ENCODE measurements at places on chromosomes 7 and 10.
A peak's percentile ranks its signal among the peaks of the same experiment; 100 is the strongest.

- no peak for DNase-seq
Observed at GRCh38 chr7:139192014-139192706, 38.9 kb upstream of the UBN2 start.

- DNase-seq = no peak
Observed at GRCh38 chr10:55062349-55062748, 261.3 kb upstream of the PCDH15 start.

- no peak for DNase-seq
Observed at GRCh38 chr7:23212841-23213240, 31.0 kb downstream of the NUP42 start.

DNA sequence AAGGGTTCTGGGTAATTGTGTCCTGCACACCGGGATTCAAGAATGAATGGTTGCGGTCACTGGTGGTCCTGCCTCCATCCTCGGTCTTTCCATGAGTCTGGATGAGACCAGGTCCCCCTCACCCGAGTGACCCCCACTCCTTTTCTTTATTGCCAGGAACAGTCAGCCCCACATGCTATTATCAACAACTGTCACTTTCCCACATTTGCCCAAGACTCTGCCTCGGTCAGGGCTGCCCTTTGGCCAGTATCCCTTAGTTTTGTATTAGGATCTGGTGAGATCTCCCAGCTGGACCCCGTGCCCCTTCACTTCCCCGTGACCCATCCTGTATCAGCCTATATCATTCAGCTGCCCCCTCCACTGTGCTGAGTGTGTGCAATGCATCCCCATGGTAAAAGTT is 288.3 kb downstream of the ADARB2 start:
- no peak for DNase-seq

GRCh38 chr7:2729893-2730716 is 42.1 kb downstream of the AMZ1 start:
- no peak for DNase-seq

- DNase-seq = no peak
Observed at GRCh38 chr10:92328993-92329392, 38.0 kb downstream of the MARCHF5 start.

GRCh38 chr10:84902553-84902952 is 574.2 kb downstream of the CCSER2 start:
- DNase-seq = no peak

DNA sequence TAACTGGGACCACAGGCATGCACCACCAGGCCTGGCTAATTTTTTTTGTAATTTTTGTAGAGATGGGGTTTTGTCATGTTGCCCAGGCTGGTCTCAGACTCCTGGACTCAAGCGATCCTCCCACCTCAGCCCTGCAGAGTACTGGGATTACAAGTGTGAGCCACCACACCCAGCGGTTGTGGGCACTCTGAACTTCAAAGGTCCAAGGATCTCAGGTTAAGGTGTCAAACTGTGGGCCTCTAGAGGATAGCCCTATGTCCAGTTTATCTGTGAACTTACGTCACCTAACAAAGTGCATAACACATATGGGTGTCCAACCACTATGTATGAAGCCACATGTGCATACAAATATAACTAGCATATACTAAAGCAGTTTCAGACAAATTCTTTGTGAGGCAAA is 3.2 kb upstream of the IL2RA start:
- no peak for DNase-seq

GRCh38 chr7:154387252-154387651 is 335.1 kb downstream of the DPP6 start:
- no peak for DNase-seq

GRCh38 chr7:154388412-154388811 is 336.2 kb downstream of the DPP6 start:
- no peak for DNase-seq

DNA sequence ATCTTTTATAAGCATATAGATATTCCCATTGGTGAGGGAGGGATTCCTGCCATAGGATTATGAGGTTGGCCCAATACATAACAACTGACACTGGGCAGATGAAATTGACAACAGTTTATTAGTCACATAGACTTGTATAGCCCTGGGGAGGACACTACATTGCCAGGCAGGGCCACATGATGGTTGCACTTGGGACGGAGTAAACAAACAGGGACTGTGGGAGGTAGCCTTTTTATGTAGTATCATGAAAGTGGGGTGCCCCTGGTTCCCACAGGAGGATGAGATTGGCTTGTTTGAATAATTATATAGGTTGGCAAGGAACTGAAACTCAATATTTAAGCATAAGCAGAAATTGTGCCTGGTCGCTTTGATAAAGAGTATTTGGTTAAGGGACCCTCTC is 23.5 kb downstream of the TRIM24 start:
- DNase-seq = no peak

GRCh38 chr10:60172363-60172990 is 217.2 kb downstream of the ANK3 start:
- DNase-seq = no peak

- DNase-seq = no peak
Observed at GRCh38 chr7:155953781-155954549, 141.7 kb upstream of the SHH start.

DNA sequence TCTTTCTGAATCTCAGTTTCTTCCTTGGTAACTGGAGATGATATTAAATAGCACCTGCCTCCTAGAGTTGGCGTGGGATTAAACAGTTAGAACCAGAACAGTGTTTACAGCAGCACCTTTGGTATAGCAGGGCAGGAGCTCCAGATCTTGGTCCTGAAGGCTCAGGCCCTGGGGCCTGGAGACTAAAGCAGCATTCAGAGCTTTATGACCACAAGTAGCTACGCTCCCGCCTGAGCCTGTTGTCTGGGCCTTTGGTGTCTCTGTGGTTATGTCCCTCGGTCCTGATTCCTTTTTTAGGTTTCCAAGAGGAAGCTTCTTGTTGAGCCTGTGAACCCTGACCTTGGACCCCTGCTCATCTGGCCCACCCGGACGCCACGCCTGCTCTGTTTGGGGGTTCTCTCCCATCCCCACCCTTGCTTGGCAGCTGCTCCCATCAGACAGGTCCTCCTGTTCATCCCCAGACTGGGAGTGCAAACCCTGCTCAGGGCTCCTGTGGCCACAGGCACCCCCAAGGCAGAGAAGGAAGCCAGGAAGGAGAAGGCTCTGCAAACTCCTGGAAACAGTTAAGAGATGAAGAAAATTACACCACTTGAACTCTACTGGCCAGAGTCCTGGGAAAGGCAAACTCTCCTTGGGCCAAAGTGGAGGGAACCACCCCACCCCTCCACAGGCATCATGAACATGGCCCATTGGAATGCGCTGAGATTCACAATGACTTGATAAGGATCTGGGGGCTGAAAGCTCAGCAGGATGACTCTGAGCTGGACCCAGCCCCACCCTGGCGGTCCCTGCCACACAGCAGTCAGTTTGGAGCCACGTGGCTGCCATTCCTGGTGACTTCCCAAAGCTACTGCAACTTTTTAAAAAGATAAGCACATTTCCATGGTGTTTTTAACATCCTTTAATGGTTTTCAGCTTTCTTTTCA is 50.1 kb upstream of the TMEM72 start:
- DNase-seq = no peak

GRCh38 chr7:49497471-49497870 is 276.0 kb upstream of the VWC2 start:
- no peak for DNase-seq

GRCh38 chr10:120429395-120429794 is 27.6 kb upstream of the PLPP4 start:
- no peak for DNase-seq

DNA sequence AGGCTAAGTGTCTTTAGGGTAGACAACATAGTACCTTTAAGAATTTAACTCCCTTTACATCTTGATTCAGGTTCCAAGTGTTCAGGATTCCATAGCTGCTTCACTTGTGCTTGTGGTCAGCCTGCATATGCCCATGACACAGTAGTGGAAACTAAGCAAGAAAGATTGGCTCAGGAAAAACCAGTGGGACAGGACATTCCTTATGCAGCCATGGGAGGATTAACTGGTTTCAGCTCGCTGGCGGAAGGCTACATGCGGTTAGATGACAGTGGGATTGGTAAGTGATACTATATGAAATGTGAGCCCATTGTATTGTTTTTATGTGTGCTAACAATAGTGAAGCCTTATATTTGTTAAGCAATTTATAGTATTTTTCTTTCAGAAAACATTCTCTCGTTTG is 11.3 kb downstream of the FAM221A start:
- DNase-seq = peak; percentile 20

- no peak for DNase-seq
Observed at GRCh38 chr7:84363741-84364140, 169.2 kb upstream of the SEMA3A start.

- no peak for DNase-seq
Observed at GRCh38 chr10:88651101-88651551, 13.1 kb upstream of the LIPF start.

DNA sequence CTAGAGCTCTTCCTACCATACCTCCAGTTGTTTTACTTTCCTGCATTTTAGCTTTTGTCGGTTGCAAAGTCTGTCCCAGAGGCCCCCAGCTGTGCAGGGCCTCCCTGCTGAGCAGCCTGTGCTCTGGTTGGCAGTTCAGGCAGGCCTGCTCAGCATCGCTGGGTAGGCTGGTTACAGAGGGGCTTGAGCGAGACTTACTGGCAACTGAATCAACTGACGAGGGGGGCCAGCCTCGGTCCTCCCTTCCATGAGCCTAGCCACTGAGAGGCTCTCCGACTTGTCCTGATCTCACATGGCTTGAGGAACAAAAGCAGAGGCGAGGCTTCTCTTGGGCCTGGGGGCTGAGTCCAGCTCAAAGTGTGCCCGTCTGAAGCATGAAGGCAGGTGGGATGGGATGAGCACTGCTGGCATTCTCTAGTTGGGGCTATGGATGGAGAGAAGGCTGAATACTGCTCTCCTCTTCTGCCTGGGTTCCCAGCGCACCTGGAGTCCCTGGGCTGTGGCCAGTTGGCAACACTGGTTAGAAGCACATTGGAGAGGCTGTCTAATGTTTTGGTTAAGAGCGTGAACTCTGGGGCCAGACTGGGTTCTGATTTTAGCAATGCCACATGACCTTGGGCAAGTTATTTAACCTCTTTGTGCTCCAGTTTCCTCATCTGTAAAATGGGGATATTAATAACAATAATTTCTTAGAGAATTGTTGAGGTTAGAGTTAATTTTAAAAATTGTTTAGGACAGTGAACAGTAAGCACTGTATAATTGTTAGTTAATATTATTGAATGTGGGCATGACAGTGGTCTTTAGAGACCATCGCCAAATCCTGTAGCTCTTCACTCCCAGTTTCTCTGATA is 6.9 kb upstream of the SFRP5 start:
- DNase-seq = peak; percentile 41

- no peak for DNase-seq
Observed at GRCh38 chr10:69224862-69225657, 4.9 kb downstream of the HKDC1 start.

DNA sequence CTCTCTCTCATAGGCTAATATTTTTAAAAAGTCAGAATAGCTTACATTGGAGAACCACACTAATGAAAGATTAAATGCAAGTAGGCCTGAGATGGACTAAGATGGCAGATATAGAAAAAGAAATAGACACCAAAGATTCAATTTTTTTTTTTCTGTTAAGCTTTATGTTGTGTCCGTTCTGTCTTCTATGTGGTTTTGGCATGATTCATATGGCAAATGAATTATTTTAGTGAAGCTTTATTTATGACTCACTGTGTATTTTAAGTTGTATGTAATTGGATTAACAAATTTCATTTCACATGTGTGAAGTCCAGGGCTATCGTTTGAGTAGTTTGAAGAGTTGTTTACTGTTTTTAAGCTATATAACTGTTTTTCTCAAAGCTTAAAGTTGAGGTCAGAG is 214.8 kb downstream of the CAMK1D start:
- DNase-seq = no peak

DNA sequence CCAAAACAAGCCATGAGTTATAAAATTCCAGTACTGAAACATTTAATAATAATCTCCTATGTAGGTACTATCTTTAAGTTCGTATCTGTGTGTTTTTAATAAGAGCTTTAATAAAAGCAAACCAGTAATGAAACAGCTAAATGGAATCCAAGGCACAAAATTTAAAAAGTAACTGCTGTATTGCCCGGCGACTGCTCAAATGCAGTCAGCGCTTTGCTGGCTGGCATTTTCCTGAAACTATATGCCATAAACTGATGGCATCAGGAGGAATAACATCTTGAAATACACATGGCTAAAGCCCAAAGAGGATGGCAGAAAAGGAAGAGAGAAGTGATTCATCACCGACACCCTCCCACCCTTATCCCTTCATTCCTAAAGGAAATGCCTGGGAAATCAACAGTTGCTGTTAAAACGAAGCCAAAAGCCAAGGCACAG is 133.1 kb downstream of the CUBN start:
- DNase-seq = no peak

- no peak for DNase-seq
Observed at GRCh38 chr7:112009081-112009480, 197.1 kb downstream of the DOCK4 start.

- peak; percentile 12 for DNase-seq
Observed at GRCh38 chr10:34319197-34319846, 495.8 kb downstream of the PARD3 start.

GRCh38 chr10:29648114-29648982 is 13.6 kb upstream of the SVIL start:
- DNase-seq = no peak

DNA sequence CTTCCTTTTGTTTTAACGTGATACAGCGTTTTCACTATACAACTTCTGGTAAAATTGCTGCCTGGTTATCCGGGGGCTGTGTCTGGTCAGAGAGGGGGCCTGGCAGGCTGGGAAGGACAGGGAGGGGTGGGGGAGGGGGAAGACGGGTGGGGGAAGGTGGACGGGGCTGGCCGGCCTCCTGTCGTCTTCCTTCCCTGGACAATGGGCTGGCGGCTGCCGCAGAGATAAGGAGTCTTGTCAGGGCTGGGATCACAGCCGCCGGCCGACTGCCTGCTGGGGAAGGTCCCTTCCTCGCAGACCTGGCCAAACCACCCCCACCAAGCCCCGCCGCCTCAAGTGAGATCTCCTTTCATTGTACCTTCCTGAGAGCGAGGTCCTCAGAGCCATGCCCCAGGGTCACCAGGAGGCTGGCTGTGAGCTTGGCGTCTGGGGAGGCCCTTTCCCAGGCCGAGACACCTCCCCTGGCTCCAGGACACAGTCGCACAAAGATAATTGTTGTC is 151.2 kb upstream of the TNRC18 start:
- peak; percentile 64 for DNase-seq

GRCh38 chr7:31890766-31891165 is 179.4 kb downstream of the PDE1C start:
- DNase-seq = no peak

DNA sequence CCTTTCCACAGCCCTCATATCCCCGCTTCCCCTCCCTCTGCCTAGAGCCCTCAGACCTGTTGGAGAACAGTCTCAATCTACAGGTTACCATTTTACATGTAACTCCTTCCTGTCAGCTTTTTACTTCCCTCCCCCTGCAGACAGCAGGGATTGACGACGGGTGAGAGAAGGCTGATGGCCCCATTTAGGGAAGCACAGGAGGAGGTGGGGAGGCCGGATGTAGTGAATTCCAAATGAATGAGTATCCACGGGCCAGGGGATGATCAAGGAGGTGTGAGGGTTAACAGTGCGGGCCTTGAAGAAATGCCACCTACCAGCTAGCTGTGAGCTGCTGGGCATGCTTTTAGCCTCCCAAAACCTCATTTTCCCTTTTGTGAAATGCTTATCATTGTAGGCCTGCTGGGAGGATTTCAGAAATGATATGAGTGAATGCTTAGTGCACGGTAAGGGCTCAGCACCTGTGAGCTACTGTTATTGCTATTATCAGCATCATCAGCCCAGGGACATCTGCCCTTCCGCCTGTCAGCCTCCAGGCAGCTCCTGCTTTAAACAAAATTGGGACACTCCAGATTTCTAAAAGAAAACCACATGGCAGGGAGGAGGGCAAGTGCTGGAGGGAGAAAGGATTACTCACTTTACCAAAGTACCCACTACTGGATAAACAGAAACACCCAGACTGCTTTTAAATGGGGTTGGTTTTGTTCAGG is 6.5 kb upstream of the NANOS1 start:
- DNase-seq = peak; percentile 54

GRCh38 chr7:20176578-20177242 is 40.5 kb downstream of the MACC1 start:
- no peak for DNase-seq

Data from iPS-NIHi11 (cell line).